ENCODE measurements at places on chromosomes 6 and 20.

- DNase-seq, result no peak
Measured at GRCh38 chr20:61565791-61566190, 313.7 kb downstream of the CDH4 start.

GRCh38 chr6:136989571-136990241 lies 55.1 kb downstream of the IL20RA start:
- peak; percentile 68 for DNase-seq

- DNase-seq, result no peak
Measured at GRCh38 chr20:20393207-20394120, 25.6 kb downstream of the INSM1 start.

- DNase-seq, result no peak
Measured at GRCh38 chr20:53413186-53413631, 180.4 kb downstream of the ZNF217 start.

DNA sequence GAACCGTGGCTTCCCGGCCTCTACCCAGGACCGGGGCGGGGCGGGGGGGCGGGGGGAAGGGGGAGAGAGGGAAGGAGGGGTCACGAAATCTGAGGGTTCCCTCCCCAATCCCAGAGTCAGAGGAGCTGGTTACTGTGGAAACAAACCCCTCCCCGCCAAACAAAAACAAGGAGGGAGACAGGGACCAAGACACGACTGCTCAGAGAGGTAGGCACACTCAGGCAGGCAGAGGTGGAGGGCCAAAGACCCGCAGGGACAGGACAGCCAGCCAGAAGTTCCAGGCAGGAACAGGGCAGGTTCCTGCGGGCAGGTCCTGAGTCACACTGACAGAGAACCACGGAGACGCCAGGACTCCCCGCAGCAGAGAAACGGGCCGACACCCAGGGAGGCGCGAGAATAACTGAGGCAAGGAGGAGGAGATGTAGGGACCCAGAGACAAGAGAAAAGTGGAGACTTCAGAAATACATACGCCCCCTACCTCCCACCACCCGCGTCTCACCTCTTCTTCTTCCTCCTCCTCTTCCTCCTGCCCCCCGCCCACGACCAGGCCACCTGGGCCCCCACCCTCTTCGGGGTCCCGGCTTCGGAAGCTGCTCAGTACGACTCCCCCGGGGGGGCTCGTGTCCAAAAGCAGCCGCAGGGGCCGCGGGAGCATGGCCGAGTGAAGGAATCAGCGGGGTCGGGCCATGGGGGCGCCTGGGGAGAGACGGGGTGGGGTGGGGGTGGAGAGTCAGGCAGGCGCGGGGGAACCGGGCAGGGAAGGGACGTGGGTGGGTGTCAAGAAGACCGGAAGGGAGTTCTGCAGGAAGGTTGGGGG lies 578 bp downstream of the RGL2 start:
- DNase-seq, result no peak

DNA sequence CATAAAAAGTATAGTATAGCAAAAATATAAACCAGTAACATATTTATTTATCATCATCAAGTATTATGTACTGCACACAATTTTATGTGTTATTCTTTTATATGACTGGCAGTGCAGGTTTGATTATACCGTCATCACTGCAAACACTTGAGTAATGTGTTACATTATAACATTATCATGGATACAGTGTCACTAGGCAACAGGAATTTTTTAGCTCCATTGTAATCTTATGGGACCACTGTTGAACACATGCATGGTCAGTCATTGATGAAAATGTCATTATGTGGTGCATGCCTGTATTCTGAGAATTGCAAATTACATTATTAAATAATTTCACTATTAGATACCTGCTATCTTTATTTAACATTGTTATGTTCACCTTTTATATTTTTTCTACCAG lies 29.1 kb upstream of the OR2J2 start:
- no peak for DNase-seq

DNA sequence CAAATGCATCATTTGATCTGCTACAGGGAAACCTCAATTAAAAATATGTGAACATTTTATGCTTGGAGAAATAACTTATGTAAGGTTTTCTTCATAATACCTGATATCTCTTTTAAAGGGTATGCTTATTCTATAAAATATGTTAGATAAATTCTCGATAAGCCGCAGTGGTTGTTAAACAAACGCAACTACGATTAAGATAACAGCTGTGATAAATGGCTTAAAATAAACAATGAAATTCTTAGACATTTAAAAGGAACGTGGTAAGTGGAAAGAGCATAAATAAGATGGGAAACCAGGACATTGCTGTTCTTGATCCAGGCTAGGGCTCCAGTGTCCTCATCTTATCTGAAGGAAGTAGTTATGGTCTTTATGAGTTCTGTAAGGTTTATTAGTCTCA lies 415.9 kb downstream of the CD83 start:
- no peak for DNase-seq

DNA sequence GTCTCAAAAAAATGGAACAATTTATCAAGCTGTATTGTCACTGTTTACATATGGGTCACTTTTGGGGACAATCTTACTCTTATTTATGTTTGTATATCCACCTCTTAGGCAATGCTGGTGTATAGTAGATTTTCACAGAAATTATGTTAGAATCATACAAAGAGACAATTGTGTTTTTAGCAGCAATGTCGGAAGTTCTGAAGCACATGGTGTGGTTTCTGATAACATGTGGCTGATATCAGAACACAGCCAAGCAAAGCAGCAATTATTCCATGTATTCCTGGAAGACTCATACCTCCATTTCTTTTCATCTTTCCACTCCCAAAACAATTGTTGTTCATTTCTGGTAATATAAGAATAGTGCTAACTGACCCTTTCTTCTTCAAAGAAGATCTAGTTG lies 17.5 kb upstream of the LOC128125822 start:
- no peak for DNase-seq

DNA sequence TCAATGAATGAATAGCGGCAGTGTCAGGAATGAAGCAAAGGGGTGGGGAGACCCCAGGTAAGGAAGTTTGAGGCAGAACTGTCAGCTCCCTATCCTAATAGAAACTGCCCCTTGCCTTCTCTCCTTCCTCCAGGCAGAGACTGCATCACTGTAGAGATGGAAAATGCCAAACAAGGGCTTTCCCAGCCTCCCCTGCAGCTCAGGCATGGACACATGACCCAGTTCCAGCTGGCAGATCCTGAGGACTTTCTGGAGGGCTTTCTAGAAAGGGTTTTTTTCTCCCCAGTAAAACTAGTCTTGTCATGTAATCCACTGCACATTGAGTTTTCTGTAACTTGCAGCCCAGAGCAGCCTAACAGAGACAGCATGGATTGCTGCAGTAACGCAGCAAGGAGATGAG lies 17.9 kb upstream of the PNPLA1 start:
- no peak for DNase-seq

- no peak for DNase-seq
Measured at GRCh38 chr6:13914351-13914750, 10.4 kb upstream of the RNF182 start.
